Activated T-cell treated with anti-CD3 and anti-CD28 coated beads, Interleukin-2, amount 50 U/mL, for 4 hours (primary cell): ENCODE measurements at places on chromosomes 6 and 20.

DNA sequence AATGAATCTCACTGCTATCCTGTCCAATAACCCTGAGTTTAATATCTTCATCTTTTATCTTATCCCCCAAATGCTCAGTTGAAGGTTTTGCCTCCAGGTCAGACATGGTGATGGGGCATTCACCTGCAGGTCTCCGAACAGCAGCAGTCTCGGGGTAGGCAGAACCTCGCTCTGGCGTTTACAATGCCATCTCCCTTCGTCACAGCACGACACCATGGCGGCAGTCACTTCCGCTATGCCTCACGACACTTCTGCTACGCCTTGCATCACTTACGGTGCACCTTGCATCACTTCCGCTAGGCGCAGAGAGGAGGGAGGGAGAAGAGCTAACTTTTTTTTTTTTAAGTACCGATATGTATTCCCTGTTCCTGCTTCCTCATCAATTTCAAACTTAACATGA is 194.9 kb downstream of the BCAS1 start:
- DNase-seq = no peak

GRCh38 chr6:168301648-168302398 is 17.8 kb downstream of the DACT2 start:
- no peak for DNase-seq

GRCh38 chr6:75481394-75481793 is 12.2 kb downstream of the FILIP1 start:
- DNase-seq = no peak

GRCh38 chr20:38343311-38344106 is 2.8 kb upstream of the LBP start:
- DNase-seq = no peak

GRCh38 chr20:47351643-47352331 is 4.7 kb downstream of the ZMYND8 start:
- no peak for DNase-seq

DNA sequence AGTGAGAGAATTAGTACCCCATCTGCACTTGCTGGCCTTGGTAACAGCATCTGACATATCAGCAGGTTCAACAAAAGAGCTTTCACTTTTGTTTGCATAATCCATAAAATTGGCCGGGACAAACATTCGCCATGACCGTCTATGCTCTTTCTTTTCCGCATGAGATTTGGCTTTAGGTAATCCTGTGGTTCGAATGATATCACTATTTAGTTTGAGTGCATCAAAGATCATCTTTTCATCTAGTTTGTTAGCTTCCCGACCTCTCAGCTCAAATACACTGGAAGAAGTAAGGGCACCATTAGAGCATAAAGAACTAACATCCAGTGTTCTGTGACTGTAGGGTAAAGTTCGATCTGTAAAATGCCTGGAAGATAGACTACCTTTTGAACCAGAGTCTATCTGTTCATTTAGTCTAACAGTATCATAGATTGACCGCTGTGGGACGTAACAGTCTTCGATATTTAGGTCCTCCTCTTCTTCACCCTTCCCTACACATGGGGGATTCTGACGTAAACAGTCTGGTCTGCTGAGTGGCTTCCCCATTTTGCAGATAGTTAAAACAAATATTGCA is 101.6 kb downstream of the DST start:
- DNase-seq = no peak
